ENCODE measurements at places on chromosomes 2 and 18.

GRCh38 chr18:79387615-79388014 is 8.1 kb upstream of the NFATC1 start:
- H3K27ac ChIP-seq, result no peak overlapping the region
- DNase-seq, result no peak
- no peaks in the 10 kb centered on the region for H3K4me1 ChIP-seq
- no peaks in the 10 kb centered on the region for H3K36me3 ChIP-seq

GRCh38 chr18:7879717-7880116 is 312.6 kb downstream of the PTPRM start:
- no peak for DNase-seq
- H3K4me1 ChIP-seq, result peaks cover 22% of the 10 kb centered on the region
- no peak overlapping the region for H3K27ac ChIP-seq
- H3K36me3 ChIP-seq, result no peaks in the 10 kb centered on the region
- no peaks in the 10 kb centered on the region for H3K27me3 ChIP-seq

DNA sequence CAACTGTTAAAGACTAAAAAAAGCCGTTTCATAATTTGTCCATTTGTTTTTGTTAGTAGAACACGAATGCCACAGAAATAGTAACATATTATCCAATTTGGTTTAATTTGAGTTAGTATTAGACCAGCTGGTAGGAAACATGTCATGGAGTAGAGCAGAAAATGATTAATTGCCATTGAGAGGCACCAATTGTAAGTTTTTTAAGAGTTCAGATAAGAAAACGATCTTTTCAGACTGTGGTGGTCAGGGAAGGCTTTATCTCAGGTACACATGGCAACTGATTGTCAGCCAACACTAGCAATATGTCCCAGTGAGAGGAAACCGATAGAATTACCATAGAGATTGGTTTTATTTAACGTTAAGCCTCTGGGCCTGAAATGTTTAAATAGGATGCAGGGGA is 438.2 kb upstream of the MAP2 start:
- no peaks in the 10 kb centered on the region for H3K27me3 ChIP-seq
- no peaks in the 10 kb centered on the region for H3K36me3 ChIP-seq
- no peak for DNase-seq
- peak overlapping the region; percentile 75 for H3K27ac ChIP-seq
- H3K4me1 ChIP-seq, result peaks cover 27% of the 10 kb centered on the region

- no peaks in the 10 kb centered on the region for H3K36me3 ChIP-seq
- H3K27me3 ChIP-seq, result no peaks in the 10 kb centered on the region
- H3K27ac ChIP-seq, result no peak overlapping the region
- H3K4me1 ChIP-seq, result no peaks in the 10 kb centered on the region
Observed at GRCh38 chr2:24558781-24559472, 67.9 kb downstream of the NCOA1 start.

- no peak overlapping the region for H3K4me3 ChIP-seq
- no peaks in the 10 kb centered on the region for H3K4me1 ChIP-seq
- peaks cover 2% of the 10 kb centered on the region for H3K27me3 ChIP-seq
- no peak overlapping the region for H3K27ac ChIP-seq
- no peak for DNase-seq
- H3K36me3 ChIP-seq, result no peaks in the 10 kb centered on the region
Observed at GRCh38 chr2:198054299-198054698, 249.9 kb downstream of the PLCL1 start.

Measured in RWPE2 (cell line).